CD4-positive, alpha-beta T cell treated with Interleukin-6 at 100 ng/mL for 8 hours (primary cell): ENCODE measurements at places on chromosomes 12 and 14.
A peak's percentile ranks its signal among the peaks of the same experiment; 100 is the strongest.

GRCh38 chr14:81062816-81063215 lies 107.4 kb downstream of the TSHR start:
- no peak for DNase-seq

DNA sequence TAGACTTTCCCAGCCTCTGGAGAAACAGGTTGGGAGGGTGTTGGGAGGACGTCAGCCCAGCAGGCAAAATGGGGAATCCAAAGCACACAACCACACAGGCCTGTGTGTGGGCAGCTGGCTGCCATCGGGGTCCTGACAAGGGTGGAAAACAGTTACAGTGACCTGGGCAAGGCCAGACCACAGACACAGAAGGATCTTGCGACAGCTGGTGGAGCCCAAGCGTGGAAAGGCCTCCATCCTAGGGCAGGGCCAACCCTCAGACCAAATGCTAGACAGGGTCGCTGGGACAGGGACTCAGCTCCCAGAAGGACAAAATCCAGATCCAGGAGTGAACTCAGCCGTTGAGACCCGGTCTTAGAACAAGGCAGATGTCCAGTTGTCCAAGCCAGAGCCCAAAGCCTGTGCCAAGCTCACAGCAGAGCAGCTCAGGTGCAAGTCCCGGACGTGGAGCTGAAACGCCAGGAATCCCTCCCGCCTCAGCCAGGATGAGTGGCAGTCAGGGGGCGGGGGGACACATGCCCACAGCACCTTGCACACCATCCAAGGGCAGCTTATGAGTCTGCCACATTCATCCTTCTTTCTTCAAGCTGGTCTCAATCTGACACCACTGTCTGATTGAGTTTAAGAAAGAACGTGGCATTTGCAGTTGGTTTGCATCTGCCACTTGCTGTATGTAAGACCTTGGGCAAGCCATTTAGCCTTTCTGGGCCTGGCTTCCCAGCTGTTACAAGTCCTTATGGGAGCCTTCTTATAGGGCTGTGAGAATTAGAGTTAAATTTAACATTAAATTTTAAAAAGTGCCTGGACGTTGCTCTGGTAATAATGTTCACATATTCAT lies 37.6 kb downstream of the DEGS2 start:
- DNase-seq, result no peak

DNA sequence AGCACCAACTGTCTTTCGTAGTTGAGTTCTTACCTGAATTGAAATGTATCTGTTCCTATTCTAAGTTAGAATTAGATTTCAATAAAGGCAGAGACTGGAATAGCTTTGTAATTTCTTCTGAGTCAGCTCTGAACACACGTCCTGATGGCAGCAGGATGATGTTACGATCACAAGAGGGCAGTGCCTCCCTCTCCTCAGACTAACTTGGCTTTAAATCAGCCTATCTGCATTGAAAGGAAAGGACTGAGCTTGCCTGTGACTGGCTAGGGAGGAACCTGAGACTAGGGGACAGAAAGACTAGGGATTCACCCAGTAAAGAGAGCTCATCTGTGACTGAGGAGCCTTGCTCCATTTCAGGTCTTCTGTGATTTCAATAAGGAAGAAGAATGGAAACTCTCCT lies 323.7 kb upstream of the OR4E1 start:
- peak; percentile 55 for DNase-seq

GRCh38 chr14:92531106-92531873 lies 17.7 kb downstream of the RIN3 start:
- peak; percentile 41 for DNase-seq

- no peak for DNase-seq
These were observed at the start of gene IKZF4 for GRCh38 chr12:56020423-56021184. Gene IKZF4, plus strand, starts transcription at chr12:56021043. Its CDS starts 451 bp downstream, at chr12:56021494.

- no peak for DNase-seq
These were observed 776 bp upstream of the CHMP4A start for GRCh38 chr14:24213866-24214662.

DNA sequence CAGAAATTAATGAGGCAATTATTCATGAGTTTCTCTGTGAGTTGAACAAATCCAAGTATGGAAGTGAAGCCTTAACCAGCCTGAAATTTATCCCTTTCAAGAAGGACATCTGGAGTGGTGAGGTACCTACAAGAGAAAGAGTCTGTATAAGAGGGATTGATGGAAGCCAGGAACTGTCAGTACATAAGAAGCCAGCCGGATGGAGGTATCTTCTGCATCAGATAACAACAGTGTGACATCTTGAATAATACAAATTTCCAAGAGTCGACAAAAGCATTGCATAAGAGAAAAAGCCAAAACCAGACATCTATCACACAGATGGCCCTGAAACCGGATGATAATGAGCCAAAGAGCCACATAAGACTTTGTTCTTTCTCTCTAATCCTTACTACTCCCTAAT lies 781.2 kb downstream of the FLRT2 start:
- DNase-seq, result no peak

DNA sequence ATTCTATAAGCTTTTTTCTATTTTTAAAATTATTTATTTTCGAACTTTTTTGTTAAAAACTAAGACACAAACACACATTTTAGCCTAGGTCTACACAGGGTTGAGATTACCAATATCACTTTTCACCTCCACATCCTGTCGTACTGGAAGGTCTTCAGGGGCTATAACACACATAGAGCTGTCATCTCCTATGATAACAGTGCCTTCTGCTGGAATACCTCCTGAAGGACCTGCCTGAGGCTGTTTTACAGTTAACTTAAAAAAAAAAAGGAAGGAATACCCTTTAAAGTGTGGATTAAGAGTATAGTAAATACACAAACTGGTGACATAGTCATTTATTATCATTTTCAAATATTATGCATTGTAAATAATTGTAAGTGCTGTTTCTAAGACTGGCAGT lies 43.0 kb downstream of the RASSF8 start:
- no peak for DNase-seq

GRCh38 chr12:27822076-27822712 lies 42.2 kb upstream of the MANSC4 start:
- peak; percentile 61 for DNase-seq

- DNase-seq, result no peak
These were observed 838.6 kb downstream of the RPS29 start for GRCh38 chr14:48747561-48748089.

GRCh38 chr12:1375323-1375722 lies 219.1 kb downstream of the FBXL14 start:
- no peak for DNase-seq

DNA sequence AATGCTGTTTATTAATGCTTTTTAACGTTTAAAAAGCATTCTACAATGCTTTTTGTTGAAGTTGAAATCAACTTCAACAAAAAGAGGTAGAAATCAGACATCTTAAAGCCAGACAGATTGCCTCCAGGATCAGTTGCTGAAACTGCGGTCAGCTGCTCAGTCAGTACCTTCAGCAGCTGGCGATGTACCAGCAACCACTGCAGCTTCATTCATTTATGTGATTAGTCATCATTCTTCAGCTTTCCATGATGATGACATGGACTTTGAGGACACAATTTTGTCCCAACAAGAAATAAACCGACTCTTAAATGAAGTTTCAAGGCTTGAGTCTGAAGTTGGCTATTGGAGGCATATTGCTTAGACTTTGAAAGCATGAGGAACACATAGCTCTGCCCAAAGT lies 31.5 kb upstream of the NUAK1 start:
- DNase-seq, result no peak

DNA sequence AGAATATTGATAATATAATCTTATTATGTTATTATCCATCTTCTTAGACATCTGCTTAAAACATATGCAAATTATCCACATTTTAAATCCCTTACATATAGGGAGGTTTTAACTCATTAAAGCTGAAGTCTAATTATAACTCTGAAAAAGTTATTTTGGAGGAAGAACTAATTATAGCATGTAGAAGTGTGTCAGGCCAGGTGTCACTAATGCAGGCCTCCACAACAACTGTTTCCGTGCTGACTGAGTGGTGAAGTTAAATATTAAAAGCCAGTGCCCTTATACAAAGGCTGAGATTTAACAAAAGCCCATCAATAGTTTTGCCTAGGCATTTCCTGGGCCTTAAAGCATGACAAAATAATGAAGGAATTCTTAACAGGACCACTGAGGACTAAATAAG lies 157.4 kb downstream of the LRRK2 start:
- DNase-seq, result no peak

DNA sequence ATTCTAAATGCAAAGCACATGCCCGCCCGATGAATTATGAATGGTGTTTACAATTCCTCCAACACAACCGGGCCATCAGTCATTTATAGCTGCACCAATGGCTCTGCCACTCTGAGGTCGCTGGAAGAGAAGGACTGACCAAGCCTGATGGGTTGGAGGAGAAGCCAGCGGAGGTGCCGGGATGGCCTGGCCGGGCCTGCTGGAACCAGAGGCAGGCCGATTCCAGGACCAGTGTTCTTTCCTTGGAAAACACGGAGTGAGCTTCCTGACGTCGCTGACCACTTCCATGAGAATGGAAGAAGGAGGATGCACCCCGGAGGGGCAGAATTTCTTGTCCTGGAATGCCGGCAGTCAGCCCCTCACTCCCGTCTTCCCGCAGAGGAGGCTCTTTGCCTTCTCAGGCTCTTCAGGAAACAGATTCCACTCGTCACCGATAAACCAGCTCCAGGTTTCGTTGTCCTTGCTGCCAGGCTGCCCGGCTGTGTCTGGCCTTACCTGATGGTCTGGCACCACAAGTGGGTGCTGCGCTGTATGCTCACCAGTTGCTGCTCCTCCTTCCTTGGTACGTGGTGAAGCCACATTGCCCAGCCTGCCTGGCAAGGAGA lies 358.5 kb upstream of the SFSWAP start:
- no peak for DNase-seq

- no peak for DNase-seq
These were observed 1.9 kb upstream of the LLPH start for GRCh38 chr12:66132408-66132807.

GRCh38 chr14:20346713-20347112 lies 3.3 kb downstream of the PARP2 start:
- no peak for DNase-seq

GRCh38 chr14:71574976-71575375 lies 357.3 kb upstream of the RGS6 start:
- DNase-seq, result no peak

DNA sequence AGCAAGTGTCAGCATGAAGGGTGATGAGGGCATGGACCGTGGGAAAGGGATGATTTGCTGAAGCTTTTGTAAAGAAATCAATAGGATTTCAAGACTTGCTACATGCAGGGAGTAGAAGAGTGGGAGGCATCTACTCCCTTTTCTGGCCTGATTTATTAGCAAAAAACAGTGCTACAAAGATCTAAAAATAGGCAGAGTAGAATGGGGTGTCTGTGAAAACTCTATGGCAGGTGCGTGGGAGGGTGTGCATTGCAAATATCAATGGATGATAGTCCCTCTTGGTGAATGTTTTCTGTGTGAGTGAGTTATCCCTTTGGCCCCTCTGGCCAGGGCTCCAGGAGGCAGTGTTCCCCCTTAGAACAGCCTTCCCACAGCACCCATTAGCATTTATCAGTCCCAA lies 139.0 kb downstream of the SMOC1 start:
- DNase-seq, result no peak

DNA sequence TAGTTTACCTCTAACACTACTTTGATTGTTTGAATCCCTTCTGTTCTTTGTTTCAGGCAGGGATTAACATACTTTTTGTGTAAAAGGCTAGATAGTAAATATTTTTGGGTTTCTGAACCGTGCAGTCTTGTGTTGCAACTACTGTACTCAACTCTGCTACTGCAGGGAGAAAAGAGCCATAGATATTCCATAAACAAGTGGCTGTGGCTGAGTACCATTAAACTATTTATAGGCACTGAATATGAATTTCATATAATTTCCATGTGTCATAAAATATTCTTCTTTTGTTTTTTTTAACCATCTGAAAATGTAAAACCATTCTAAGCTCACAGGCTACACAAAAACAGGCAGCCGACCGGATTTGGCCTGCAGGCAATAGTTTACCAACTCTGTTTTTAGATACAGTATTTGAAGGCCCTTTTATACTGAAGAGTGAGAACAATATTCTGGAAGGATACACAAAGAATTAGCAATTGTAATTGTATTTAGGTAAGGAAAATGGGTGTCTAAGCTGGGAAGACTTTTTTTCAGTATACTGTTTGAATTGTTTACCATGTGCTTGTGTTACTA lies 15.7 kb downstream of the NR1H4 start:
- DNase-seq, result no peak

- no peak for DNase-seq
These were observed 10.0 kb downstream of the RILPL1 start for GRCh38 chr12:123523518-123523917.

GRCh38 chr14:55433880-55434804 lies 6.3 kb downstream of the TBPL2 start:
- DNase-seq, result peak; percentile 15

GRCh38 chr12:32120419-32120818 lies 13.8 kb downstream of the BICD1 start:
- DNase-seq, result no peak

DNA sequence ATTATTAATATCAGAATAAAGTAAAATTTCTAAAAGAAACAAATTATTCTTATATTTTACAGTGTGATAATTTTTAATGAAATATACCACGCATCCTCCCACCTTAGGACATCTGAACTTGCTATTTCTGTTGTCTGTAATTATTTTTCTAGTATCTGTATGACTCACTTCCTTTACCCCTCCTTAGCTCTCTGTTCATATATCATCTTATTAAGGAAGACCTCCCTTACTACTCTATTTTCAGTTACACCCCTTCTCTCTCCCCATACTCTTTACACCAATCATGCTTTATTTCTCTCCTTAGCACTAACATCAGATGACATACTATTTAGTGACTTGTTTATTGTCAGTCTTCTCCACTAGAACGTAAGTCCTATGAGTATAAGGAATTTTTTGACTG lies 34.2 kb upstream of the C12orf50 start:
- DNase-seq, result no peak

- DNase-seq, result no peak
These were observed 42.7 kb downstream of the ALX1 start for GRCh38 chr12:85322715-85323114.

DNA sequence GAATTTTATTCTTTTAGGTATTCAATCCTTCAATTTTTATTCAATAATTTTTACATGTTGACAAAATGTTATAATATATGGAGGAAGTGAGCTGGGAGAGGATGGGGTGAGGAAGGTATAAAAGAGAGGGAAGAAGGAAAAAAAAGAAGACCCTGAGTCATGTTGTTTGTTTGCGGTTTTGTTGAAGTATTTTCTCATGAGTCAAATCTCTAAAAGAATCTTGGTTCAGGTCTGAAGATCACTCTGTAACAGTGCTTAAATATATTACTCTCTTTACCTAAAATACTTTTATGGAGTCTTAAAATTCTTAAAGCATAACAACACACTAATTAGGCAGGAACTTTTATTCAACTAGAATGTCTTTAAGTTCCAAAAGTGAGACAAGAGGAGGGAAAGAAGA lies 489.6 kb upstream of the GARIN6 start:
- DNase-seq, result no peak

DNA sequence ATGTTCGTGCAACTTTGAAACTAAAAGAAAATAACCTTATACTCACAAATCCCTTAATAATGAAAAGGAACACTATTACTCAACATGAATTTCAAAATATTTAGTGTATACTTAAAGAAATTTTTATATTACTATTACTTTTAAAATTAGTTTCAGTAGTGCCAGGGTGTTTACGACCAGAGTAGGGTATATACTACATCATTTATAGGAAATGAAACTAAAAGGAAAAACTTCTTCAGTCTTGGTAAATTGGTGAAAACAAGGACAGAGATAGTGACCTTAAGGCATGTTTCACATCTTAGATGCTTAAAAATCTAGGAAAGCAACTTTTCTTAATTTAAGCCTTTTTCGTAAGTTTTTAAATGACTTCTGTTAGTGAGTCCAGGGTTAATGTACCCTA lies 4.5 kb downstream of the USP15 start:
- DNase-seq, result no peak
